Karpas-422 (cell line): ENCODE measurements at places on chromosomes 7 and 10.

- no peaks in the 10 kb centered on the region for H3K4me1 ChIP-seq
- no peaks in the 10 kb centered on the region for H3K27me3 ChIP-seq
- 0 out of 2 replicates have a peak, but pooled peaks cover 5% of the 10 kb centered on the region for H3K36me3 ChIP-seq
- no peak overlapping the region for H3K27ac ChIP-seq
Observed at GRCh38 chr10:1134156-1134555, 78.0 kb downstream of the WDR37 start.

DNA sequence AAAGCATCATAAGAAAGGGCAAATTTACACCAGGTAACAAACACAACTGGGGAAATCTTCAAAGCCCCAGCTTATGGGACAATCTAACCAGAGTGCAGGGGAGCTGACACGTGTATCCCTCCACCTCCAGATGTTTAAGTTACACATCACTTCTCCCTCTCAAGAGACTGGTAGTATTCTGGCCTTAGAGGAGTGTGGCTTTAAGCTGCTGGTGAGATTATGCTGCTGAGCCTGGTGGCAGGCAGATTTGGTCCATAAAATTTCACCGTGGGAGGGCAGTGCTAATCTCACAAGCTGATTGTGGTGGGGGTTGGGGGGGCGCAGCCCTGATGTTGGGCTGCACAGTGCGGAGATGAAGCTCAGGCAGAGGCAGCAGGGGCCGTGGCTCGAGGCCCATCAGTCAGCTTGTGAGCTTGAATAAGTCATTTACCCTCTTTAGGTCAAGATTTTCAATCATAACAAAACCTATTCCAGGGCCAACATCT is 431.0 kb upstream of the GALNT17 start:
- peaks cover 9% of the 10 kb centered on the region; the same call in 1 of the 2 replicates for H3K36me3 ChIP-seq
- no peaks in the 10 kb centered on the region for H3K27me3 ChIP-seq
- H3K27ac ChIP-seq = no peak overlapping the region
- no peak for DNase-seq
- no peak overlapping the region for H3K4me3 ChIP-seq
- H3K4me1 ChIP-seq = peaks cover 34% of the 10 kb centered on the region

- no peaks in the 10 kb centered on the region for H3K27me3 ChIP-seq
- no peaks in the 10 kb centered on the region for H3K36me3 ChIP-seq
- no peak for DNase-seq
- no peaks in the 10 kb centered on the region for H3K4me1 ChIP-seq
- no peak overlapping the region for H3K27ac ChIP-seq
Observed at GRCh38 chr7:150722431-150722931, 6.1 kb downstream of the GIMAP1 start.

DNA sequence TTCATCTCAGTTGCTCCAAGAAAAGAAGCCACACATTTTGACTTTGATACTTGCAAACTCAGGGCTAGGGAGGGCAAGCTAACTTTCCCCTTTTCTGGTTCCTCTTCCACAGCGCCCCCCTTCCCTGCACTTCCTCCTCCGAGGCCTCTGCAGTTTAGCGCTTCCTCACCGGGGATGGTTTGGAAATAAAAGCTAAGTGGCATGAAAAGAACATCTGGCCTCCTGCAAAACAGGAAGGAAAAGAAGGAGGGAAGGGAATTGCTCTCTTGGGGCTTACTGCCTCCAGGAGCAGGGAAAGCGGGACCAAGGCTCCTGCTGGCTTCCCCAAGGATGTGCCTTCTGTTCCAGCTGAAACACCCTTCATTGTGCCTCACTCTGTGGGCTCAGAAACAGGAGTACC is 42.3 kb downstream of the PRKCQ start:
- DNase-seq = no peak
- no peak overlapping the region for H3K4me3 ChIP-seq
- H3K27me3 ChIP-seq = no peaks in the 10 kb centered on the region

GRCh38 chr7:19145434-19146115 is 354 bp upstream of the FERD3L start:
- no peaks in the 10 kb centered on the region for H3K36me3 ChIP-seq
- no peaks in the 10 kb centered on the region for H3K27me3 ChIP-seq
- DNase-seq = no peak
- H3K4me1 ChIP-seq = no peaks in the 10 kb centered on the region
- H3K4me3 ChIP-seq = no peak overlapping the region

DNA sequence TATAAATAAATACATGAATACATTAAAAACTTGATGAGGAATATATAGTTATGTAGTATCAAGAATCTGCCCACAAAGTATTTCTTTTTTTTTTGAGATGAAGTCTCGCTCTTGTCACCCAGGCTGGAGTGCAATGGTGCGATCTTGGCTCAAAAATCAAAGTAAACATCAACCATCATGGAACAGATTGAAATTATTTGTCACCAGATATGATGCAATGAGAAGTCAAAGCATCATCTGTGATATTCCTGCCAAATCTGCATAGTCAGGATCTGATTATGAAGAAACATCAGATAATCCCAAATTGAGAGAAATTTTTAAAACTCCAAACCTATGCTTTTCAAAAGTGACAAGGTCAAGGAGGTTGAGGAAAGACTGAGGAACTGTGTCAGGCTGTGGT is 5.1 kb upstream of the CYP2C18 start:
- no peaks in the 10 kb centered on the region for H3K36me3 ChIP-seq
- no peaks in the 10 kb centered on the region for H3K27me3 ChIP-seq

GRCh38 chr7:34091321-34091917 is 186.1 kb downstream of the BMPER start:
- peak; percentile 76 for DNase-seq
- no peaks in the 10 kb centered on the region for H3K4me1 ChIP-seq
- H3K27ac ChIP-seq = no peak overlapping the region
- H3K36me3 ChIP-seq = no peaks in the 10 kb centered on the region
- H3K4me3 ChIP-seq = no peak overlapping the region
- H3K27me3 ChIP-seq = no peaks in the 10 kb centered on the region

DNA sequence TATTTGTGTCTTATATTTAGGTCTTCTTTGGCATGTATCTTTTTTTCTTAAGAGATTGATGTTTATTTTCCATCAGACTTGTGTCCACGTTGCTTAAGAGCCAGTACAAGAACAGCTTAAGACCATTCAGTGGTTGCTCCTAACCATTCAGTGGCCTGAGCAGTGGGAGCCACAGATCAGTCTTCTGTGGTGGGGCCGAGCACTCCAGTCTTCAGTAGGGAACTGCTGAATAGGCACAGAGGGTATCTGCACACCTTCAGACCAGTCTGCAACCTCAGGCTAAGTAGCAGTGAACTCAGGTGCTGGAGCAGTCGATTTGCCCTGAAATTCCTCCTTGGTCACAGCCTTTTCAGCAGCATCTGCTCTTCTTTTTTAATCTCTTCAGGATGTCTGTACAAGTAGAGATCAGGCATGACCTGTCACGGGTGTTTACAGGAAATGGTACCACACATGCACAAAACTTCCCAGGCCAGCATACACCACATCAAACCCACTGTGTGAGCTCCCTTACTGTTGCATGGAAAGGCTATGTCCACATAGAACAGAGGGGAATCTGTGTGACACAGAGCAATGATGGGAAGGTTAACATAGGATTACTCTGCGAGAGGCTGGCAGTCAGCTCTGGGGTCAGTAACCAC is 51.5 kb downstream of the FAM107B start:
- no peak overlapping the region for H3K27ac ChIP-seq
- H3K27me3 ChIP-seq = no peaks in the 10 kb centered on the region
- H3K4me1 ChIP-seq = no peaks in the 10 kb centered on the region
- H3K36me3 ChIP-seq = no peaks in the 10 kb centered on the region
- no peak for DNase-seq
